Kidney epithelial cell (primary cell): ENCODE measurements at places on chromosomes 1 and 21. TPM values are rescaled to one million over a fixed set of nuclear protein-coding genes. Genes with fewer than 3 reads are reported as not detected.
A peak's percentile ranks its signal among the peaks of the same experiment; 100 is the strongest.

DNA sequence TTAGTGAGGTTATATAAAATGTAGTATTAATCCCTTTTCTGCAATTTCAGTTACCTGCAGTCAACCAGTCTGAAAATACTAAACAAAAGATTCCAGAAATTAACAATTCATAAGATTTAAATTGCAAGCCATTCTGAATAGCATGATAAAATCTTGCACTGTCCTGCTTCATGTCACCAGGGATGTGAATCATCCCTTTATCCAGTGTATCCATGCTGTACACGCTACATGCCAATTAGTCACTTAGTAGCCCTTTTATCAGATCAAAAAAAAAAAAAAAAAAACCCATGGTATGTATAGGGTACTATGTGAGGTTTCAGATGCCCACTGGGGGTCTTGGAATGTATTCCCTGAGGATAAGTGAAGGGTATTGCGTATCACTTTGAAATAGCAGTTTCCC, 191.3 kb upstream of the HP1BP3 start:
- no peak for DNase-seq

DNA sequence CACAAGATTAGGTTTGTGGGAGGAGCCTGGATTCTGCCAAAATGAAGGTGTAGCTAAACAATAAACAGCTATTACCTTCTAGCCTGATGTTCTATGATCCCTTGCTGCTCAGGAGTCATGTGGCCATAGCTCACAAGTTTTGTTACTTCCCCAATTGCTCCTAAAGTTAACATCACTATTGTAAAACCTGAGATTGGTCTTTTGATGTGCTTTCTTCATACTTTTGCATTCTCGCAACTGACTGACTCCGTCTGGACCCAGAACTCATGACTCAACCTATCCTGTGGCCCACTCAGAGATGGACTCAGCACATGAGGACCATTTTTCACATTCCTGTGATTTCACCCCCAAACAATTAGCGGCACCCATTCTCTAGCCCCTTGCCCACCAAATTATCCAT, 69.1 kb downstream of the PTGS2 start:
- no peak for DNase-seq

DNA sequence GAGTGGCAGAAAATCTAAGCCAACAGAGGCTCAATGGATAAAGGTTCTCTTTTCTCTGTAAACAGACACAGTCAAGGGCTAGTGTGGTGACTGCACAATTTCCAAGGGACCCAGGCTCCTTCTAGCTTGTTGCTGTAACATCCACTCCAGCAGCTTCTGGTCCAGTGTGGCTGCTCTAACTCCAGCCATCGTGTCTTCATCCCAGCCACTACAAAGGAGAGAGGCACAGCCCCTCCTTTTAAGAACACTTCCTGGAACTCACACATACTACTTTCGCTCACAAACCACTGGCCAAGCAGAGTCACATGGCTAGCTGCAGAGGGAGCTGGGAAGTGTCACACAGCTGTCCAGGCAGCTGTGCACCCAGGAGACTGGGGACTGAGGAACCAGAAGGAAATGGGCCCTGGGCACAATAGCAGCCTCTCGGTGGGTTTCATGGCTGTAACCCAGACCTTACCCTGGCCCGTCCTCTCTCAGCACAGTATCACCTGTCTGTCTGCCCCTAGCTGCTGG, 188.6 kb upstream of the VAMP3 start:
- no peak for DNase-seq

DNA sequence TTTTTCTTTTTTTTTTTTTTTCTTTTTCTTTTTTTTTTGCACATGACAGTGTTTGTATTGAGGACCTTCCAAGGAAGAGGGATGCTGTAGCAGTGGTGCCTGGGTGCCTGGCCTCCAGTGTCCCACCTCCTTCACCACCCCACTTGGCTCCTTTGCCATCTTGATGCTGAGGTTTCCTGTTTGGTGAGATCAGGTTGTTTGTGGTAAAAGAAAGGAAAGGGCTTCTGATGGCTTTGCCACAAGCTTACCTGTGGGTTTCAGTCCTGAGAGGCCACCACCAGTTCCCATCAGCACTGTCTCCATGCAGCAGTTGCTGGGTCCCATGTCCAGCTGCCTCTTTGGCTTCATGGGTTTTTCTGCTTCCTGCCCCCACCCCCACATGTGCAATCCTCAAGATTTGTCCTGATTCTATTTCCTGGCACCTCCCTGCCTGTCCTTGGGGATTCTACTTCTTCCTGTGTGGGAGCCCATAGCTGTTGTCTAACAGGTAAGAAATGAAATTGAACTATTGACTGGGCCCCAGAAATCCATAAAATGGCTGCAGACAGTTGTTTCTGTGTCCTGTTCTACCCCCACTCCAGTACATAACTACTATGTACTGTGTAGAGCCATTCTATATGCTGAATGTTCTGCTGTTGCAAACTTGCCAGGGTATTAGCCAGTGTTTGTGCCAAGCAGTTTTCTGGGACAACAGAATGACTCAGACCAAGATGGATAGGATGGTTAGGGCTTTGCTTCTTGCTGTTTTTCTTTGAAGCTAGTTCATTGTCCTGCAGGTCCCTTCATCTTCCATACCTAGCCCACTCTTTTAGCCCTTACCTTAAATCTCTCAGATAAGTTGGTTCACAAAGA, 4.2 kb upstream of the CCDC28B start:
- no peak for DNase-seq

DNA sequence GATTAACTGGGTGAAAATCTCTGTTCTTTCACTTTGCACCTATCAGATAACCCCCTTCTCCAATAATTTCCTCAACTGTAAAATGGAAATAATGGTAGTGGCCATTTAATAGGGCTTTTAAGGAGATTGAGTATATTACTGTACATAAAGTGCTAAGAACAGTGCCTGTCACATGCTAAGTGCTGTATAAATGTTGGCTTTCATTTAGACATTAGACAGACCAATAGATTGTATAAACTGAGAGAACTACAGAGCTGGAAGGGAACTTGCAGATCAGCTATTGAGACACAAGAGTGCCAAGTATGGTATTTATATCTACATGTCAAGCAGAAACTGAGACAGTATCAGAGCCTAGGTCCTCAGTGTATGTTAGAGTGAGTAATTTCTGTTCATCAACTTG, 934.7 kb downstream of the PLA2G4A start:
- DNase-seq: no peak

PRKAB2 gene
- total RNA-seq: 17.1 and 22.7 TPM in 2 replicates

MAP3K21 gene
- total RNA-seq: 6.4 and 7.6 TPM in 2 replicates

GRCh38 chr1:28507247-28507645, 1.4 kb downstream of the RCC1 start:
- DNase-seq: no peak

GRCh38 chr1:206012086-206012859, 9.1 kb upstream of the RAB7B start:
- DNase-seq: no peak

SPATA1 gene
- total RNA-seq: not detected in 2 replicates

DNA sequence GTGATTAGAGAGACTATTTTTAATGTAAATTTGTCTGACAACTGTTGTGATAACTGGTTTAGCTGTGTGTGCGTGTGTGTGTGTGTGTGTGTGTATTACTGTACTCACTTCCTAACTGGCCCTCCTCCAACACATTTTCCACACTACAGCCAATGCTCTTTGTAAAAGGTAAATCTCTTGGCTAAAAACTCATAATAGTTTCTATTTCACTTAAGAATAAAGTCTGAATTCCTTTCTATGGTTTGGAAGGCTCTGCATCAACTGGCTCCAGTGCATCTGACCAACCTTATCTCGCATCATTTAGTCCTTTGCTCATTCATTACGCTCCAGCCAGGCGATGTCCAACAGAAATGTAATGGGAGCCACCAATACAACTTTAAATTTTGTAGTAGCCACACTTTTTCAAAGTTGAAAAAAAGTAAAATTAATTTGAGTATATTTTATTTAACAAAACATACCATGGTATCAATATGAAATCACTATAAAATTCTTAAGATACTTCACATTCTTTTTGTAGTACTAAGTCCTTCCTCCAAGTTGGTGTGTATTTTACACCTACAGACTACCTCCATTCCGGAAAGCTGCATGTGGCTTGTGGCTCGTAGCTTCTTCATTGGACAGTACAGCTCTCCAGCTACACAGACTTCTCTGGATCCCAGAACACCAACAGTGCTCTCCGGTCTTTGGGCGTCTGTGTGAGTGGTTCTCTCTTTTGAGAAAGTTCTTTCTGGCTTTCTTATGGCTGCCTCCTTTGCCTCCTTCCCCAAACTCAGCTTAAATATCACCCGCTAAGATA, 68.9 kb downstream of the NRIP1 start:
- no peak for DNase-seq

- DNase-seq: peak; percentile 87
These were observed at the start of gene S100A13 for GRCh38 chr1:153626904-153627714. Gene S100A13, minus strand, starts transcription at chr1:153627505. Its CDS starts 1,033 bp downstream, at chr1:153626472.

DNA sequence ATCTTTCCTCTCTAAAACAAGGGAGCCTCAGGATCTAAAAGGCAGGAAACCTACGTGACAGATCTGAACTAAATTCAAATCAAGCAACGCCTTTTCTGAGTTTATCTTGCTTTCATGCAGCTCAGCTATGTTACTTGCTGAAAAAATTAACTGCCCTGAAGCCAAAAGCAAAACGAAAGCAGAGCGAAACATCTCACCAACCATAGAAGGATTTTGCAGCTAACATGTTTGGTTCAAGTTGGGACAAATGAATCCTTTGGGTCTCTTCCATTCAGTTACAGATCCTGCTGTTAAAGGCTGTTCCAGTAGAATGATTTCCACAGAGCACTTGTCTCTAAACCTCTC, 482 bp downstream of the SLC2A5 start:
- no peak for DNase-seq

DNA sequence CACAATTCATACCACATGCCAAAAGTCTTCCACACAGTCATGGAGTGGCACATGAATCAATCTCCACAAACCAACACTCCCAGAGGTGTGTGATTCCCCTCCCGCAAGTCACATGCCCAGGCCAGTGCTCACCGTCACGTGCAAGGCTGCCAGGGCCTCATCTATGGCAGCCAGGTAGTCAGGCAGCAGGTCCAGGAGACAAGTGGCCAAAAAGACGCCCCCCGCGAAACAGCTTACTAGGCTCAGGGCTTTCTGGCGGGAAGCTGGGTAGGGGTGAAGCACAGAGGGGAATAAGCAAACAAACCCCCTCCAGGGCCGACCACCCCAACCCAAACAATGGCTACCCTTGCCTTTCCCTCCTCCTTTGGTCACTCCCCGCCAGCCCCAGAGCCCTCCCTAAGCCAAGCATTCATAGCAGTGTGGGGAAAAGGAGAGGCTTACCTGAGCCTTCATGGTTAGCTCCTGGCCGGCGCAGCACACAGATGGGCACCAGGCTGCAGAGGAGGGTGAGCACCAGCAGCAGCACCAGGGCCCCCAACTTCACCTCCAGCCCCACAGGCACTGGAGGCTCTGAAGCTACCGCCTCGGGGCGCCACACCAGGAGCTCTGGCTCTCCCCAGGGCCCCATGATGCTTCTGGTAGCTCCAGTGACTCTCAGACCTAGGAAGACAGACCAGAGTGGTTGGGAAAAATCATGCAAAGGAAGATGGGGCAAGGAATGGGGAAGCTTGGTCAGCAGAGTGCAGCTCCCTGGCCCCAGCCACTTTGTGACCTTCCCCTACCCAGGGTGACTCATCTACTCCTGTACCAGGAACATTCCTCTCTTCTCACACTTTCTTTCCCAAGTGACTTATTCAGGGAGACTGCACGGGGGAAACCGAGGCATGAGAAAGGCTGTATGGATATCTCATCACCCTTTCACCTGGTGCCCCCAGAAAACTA, 978 bp downstream of the SLC39A1 start:
- DNase-seq: no peak

DNA sequence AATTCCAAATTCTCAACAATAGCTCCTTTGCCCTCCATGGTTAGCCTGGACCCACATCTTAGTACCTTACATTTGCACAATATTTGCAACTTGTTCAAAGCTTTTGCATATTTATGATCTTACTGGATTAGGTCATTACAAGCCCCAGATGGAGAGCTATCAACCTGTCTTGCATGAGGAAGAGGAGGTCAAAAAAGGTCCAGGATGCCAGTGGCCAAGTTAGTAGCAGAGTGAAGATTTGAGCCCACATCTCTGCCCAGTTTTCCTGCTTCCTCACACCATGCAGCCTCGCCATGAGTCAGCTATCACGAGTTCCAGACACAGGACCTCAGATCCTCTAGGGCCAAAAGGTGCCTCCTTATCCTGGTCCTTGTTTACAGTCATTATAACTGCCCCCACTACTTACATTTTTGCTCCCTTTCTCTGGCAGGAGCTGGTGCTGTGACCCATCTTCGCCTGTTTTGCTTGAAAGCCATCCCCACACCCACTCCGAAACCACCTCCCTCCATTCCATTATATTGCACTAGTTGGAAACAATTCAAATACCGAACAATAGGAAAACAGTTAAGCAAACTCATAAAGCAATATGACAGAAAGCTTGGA, 5.0 kb upstream of the AHCYL1 start:
- DNase-seq: no peak

GRCh38 chr1:160722726-160723125, 11.1 kb upstream of the CD48 start:
- no peak for DNase-seq

DNA sequence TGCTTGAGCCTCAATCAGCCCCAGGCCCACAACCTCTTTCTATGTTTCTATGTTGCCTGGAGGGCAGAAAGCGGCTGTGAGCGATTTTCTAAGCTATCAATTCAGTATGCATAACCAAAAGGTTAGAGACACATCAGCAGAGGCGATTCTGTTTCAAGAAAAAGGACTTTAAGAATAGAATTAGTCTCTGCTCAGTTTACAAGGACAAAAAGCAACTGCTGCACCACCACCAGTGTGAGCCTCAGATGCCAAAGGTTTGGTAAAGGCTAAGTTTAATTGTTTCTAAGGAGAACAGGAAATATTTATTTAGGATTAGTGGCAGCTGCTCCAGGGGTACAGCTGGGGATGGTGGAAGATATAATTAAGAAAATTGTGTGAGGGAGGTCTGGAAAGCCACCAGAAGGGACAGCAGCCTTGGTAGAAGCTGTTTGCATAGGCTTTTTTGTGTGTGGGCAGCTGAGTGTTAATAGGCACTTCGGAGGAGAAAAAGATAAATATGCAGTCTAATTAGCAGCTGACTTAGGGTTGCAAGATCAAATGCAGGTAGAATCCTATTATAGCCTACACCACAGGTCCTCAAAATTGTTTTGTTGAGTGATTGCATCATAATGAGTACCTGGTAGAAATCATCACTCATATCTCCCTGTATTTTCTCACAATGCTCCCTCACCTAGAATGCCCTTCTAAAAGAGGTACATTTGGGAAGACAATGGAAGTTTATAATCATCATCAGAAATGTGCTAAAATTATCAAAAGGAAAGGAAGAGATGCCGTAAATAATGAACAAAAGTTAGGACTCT, 35.8 kb downstream of the ZC3H11B start:
- no peak for DNase-seq

DNA sequence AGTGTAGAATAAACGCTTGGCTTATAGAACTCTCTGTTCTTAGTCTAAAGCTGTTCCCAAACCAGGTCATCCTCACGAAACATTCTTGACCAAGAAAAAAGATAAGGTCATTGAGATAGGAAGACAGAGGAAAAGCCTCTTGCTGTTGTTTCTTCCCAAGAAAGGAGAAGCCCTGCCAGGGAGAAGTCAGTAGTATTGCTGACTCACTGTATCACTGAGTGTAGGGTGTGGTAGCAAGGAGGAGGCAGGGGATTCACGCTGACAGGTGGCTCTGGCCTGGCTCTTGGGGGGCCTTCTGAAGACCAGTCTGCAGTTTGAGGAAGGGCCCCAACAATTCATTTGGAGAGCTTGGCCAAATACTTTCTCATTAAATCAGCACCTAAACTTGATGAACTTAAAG, 97.8 kb downstream of the CD247 start:
- DNase-seq: no peak
